ENCODE measurements at places on chromosomes 2 and 18.

- no peak for DNase-seq
These were observed 10.0 kb downstream of the PCARE start for GRCh38 chr2:29064346-29064715.

GRCh38 chr2:240922982-240923537 lies 16.9 kb downstream of the CROCC2 start:
- peak; percentile 2 for DNase-seq

DNA sequence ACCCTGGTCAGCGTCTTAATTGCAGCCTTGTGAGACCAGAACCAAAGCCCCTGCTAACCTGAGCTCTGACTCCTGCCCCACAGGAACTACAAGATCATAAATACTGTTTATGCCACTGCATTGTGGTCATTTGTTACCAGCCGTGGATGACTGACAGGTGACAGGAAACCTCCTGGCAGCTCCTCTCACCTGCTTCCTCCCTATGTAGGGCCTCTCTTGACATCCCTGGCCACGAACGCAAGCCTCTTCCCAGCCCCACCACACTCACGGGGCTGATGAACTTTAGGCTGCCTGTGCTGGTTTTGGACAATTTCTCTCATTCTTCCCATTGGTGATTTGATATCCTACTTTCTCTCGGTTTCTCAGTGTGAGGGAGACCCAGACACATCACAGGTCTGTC lies 357.2 kb upstream of the MYT1L start:
- DNase-seq = no peak

DNA sequence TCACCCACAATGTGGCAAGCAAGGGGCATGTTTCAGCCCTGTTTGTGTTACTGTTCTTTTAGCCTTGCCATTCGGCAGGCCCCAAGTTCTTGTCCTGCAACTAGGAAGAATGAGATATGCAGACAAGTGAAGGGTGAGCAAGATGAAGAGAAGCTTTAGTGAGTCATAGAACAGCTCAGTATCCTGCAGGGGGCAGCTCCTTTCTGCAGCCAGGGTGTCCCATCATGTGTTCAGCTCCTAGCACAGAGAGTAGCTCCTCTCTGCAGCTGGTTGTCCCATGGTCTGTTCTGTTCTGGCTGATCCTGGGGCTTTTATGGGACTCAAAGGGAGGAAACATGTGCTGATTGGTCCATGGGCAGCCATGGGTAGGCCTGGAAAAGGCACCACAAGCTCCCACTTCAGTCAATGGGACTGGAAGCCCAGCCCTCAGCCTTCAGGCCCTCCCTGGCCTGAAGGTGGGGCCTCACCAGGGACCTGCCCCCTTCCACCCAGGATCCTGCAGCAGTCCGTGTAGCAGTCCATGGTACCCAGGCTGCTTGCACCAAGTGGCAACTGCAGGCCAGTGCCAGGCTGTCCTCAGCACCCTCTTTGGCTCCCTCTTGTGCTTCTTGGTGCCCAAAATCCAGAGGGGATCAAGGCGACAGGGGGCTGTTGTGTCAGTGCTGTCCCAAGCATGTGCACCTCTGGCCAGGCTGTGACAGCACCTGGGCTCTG lies 326.4 kb downstream of the NR4A2 start:
- DNase-seq = no peak

GRCh38 chr2:98608962-98609604 lies 694 bp downstream of the UNC50 start:
- no peak for DNase-seq

- no peak for DNase-seq
These were observed 39.4 kb upstream of the RND3 start for GRCh38 chr2:150526827-150527226.

GRCh38 chr2:195677290-195677689 lies 20.3 kb downstream of the SLC39A10 start:
- DNase-seq = no peak

DNA sequence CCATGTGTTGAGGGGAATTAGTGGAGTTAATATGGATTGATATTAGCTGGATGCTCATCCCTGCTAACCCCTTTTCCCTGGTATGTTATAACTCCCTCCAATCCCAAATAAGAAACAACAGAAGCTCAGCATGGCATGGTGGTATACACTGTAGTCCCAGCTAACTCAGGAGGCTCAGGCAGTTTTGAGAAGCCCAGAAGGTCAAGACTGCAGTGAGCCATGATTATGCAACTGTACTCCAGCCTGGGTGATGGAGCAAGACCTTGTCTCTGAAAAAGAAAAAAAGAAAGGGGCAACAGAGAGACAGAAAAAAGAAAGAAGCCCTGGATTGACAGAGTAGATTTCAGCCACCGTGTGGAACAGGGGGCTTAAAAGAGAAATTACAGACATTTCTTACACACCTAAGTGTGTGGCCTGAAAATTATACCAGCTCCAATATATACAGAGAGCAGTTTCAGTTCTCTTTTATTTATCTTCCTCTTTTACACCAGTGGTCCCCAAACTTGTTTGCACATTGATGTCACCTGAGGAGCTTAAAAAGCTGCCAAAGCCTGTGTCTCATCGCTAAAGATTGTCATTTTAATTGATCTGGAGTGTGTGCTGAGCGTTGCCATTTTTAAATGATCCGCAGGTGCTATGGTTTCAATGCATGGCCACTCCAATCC lies 203.6 kb downstream of the UBE2E3 start:
- no peak for DNase-seq

DNA sequence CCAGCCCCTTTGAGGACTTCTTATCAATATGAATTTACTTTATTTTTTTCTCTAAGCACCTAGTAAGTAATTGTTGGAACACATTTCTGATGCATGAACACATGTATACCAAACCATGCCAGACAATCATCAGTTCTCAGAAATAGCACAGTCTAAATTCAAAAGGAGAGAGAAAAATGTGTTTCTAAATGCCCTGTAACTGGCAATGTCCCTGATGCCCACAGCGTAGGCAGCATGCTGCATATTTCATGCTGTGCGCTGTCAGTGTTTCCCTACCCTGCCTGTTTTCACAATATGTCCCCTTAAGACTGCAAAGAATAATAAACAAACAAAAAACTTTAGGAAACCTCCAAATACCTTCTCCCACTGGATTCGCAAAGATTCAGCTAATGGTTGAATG lies 881.0 kb upstream of the CHAC2 start:
- no peak for DNase-seq

DNA sequence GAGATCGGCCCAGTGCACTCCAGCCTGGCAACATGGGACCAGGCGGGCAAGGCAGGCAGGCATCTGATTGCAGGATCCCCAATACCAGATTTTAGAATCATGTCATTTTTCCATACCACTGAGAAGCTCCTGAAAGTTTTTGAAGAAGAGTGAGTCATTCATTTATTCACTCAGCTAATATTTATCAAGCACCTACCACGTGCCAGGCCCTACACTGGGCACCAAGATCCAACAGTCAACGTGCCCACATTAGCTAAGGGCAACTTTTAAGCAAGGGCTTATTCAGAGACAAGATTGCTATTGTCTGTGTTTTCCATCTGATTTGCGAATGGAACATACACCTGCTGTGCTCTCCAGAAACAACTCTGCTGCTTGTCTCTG lies 126.8 kb upstream of the LGALSL start:
- no peak for DNase-seq

- DNase-seq = no peak
These were observed 21.9 kb downstream of the FER1L5 start for GRCh38 chr2:96664366-96664925.

DNA sequence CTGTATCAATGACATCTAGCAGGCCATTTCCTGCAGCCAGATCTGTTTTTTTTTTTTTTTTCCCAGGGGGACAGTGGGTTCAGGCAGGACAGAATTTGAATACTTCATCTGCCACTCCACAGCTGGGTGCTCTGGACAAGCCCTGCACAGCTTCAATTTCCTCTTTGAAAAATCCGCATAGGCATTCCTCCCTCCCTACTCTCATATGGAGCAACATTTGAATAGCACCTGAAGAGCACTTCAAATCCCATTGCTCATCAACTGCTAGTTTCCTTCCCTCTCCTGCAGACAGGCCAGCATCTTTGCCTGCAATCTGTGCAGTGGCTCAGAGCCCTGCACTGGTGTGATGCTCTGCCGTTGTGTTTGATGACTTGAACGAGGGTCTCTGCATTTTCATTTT lies 326.3 kb downstream of the TSN start:
- DNase-seq = no peak

DNA sequence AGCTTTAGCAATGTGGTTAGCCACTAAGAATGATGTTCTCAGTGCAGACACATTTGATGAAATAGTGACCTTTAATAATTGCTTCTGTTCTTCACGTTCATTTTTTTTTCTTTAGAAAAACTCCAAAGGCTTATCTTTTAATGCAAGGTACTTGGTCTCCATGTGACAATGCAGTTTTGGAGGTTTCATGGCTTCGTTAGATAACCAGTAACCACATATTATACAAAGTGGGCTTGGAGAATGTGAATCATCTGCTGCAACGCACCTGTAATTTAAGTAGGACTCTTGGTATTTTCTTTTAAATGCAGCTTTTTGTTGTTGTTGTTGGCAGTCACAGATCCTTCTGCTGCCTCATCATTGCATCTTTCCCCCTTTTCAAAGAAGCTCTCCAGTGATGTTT lies 1606.3 kb downstream of the SUCLG1 start:
- DNase-seq = no peak

DNA sequence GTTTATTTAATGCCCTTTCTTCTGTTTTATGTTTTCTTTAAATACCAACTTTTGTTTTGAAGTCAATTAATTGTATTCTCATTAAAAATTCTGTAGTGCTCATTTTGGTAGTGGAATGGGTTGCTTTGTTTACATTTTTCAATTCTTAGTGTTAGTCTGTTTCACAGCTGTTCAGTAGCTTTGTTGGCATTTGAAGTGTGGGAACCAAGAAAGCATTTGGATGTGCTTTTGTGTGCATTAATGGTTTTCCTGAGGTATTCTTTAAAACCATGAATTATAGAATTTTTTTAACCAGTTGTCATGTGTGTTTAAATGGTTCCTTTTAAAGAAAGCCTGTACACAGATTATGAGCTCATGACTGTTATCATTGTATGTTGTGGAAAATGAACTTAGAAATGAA lies 19.7 kb downstream of the MIB1 start:
- no peak for DNase-seq

DNA sequence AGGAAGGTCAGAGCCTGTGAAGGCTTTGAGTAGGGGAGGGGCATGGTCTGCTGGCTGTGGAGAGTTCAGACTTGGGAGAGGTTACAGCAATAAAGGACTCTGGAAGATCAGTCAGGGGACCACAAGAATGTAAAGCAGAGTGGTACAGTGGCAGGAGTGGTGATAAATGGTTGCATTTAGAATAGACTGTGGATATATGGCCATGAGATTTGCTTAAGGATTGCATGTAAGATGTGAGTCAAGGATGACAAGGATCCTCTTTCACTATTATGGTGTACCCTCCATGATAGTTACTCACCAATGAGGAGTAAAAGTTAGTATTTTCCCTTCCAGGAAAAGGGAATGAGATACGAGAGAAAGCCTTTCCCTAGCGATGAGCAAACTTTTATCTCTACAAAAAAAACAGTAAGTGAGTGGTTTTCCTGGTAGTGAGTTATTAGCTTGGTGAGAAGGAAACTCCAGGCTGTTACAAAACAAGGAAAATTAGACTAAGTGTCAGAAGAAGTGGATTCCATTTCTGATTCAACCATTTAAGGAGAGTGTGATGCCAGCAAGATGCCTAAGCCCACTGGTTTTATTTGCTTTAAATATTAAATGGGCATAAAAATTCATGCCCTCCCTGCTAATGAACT lies 818.0 kb upstream of the ACVR2A start:
- no peak for DNase-seq

- no peak for DNase-seq
These were observed 266.3 kb downstream of the CCDC85A start for GRCh38 chr2:56450047-56450446.

DNA sequence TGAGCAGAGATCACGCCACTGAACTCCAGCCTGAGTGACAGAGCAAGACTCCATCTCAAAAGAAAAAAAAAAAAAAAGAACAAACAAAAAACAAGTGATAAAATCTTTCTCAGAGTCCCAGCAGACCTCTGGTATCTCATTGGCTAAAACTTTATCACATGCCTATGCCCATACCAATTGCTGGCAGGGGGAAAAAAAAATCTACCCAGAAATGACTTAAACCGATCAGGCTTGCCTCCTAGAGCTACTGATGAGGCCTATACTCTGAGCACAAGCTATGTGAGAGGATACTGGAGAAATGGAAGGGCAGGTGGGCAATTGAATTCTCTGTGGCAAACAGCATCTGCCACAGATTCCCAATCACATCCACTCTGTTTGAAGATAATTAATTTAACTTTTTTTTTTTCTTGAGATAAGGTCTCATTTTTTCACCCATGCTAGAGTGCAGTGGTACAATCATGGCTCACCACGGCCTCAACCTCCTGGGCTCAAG lies 49.0 kb downstream of the FBXO36 start:
- no peak for DNase-seq

- no peak for DNase-seq
These were observed 39.7 kb upstream of the HDAC4 start for GRCh38 chr2:239440511-239440959.

GRCh38 chr18:73366713-73367112 lies 498.9 kb upstream of the NETO1 start:
- DNase-seq = no peak

GRCh38 chr2:66186537-66186936 lies 248.4 kb upstream of the MEIS1 start:
- no peak for DNase-seq

DNA sequence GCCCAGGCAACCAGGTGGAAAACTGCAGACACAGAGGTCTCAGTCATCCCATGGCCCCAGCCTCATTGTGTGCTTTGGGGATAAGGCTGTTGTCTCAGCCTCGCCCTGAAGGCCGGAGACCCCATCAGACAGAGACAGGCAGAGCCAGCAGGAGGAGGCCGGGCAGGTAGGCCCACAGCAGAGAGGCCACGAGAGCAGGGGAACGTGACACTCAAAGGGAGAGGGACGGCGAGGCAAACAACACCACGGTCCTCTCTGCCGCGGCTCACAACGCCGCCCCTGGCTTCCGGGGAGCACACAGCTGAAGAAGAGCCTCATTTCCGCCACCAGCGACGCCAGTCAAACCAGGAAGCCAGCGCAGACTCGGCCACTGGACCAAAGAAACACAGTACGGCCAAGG lies 103.3 kb downstream of the ZNF516 start:
- DNase-seq = no peak

DNA sequence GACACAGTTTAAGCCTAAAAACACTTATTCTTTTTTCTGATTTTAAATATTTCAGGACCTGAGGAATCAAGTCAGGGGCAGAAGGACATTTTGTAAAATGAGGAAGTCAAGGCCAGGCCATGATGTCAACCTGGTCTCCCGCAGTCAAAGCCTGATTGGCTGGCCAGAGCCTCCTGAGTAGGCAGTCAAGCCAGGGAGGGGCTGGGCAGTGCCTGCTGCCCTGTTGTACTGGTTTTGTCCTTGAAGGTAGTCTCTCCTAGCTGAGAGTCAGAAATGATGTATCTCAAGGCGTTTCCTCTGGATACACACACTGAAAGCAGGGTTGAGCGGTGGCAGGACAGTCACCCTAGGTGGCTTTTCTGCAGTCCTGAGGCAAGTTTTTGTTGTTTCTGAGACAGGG lies 19.8 kb downstream of the CCT7 start:
- DNase-seq = no peak
